ENCODE measurements at places on chromosomes 4 and X. TPM values are rescaled to one million over a fixed set of nuclear protein-coding genes. Genes with fewer than 3 reads are reported as not detected.

GRCh38 chr4:82823062-82823461 is 24.5 kb upstream of the SCD5 start:
- no peaks in the 10 kb centered on the region for H3K4me1 ChIP-seq
- H3K27me3 ChIP-seq = no peaks in the 10 kb centered on the region
- H3K36me3 ChIP-seq = peaks cover 97% of the 10 kb centered on the region
- H3K4me3 ChIP-seq = no peak overlapping the region
- no peak overlapping the region for H3K27ac ChIP-seq

DNA sequence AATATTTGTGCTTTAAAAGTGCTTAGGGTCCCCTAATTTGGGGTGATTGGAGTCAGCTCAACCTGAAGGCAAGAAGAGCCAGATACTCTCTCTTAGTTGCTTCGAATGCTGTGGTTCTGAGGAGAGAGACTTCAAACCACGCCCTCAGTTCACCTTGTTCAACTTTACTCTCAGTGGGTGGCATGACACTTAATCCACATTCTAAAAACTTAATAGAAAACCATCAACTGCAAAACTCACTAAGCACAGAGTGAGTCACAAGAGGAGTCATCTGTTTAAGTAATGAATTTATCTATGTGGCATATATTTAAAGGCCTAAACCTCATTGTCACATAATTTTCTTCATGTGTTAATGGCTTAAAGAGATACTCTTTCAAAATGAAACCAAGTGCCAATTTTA is 99.5 kb upstream of the SLC4A4 start:
- H3K27ac ChIP-seq = no peak overlapping the region
- H3K4me1 ChIP-seq = no peaks in the 10 kb centered on the region
- no peak overlapping the region for H3K4me3 ChIP-seq

GRCh38 chr4:148852092-148852699 is 410.0 kb upstream of the NR3C2 start:
- no peaks in the 10 kb centered on the region for H3K36me3 ChIP-seq
- no peak overlapping the region for H3K4me3 ChIP-seq
- no peak for DNase-seq
- H3K4me1 ChIP-seq = no peaks in the 10 kb centered on the region
- no peaks in the 10 kb centered on the region for H3K27me3 ChIP-seq

DNA sequence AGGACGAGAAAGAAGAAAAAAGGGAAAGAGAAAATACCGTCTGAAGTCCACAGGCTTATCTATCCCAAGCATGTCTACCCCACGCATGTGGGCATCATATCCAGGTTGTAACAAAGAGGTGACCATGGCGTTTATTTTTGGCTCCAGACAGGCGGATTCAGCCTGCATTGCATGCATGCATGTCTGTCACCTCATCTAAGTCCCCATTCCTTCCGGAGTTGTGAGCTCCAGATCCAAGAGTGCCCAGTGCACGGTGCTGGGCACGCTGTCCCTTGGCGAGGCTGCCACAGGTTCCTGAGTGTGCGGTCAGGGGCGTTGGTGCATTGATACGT is 905 bp upstream of the GALNTL6 start:
- DNase-seq = no peak
- H3K27ac ChIP-seq = no peak overlapping the region
- peaks cover 13% of the 10 kb centered on the region for H3K4me1 ChIP-seq
- peak overlapping the region; percentile 42 for H3K4me3 ChIP-seq

DNA sequence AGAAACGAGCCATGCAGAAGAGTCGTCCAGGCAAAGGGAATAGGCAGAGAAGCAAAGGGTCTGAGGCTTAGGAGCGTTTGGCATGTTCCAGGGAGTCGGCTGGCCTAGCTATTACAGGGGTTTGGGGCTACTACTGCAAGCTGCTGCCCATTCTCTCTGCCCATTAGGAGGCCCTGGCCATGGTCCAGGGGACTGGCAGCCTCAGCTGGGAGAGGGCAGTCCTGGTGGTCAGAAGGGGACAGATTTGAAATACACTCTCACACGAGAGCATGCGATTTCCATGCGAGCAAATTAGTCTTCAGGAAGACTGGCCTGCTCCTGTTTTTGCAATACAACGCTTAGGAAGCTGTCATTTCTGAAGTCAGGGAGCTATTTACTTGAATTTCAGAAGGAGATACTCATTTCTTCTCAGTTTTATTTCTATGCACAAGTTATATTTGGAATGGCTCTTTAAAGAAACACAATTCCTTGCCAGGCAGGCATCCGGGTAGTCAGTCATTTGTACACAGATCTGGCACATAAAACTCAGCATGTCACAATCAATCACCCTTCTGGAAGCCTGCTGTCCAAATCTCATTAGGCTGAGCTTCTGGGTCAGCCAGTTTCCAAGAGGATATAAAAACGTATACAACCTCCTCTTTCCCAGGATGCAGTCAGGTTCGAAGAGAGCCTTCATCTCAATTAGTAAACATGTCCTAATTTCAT is 27.0 kb downstream of the PROM1 start:
- no peaks in the 10 kb centered on the region for H3K4me1 ChIP-seq
- H3K4me3 ChIP-seq = no peak overlapping the region
- H3K27me3 ChIP-seq = no peaks in the 10 kb centered on the region
- DNase-seq = no peak
- H3K36me3 ChIP-seq = no peaks in the 10 kb centered on the region

Gene ARHGEF9
- total RNA-seq = 10.3 TPM
